Fibroblast of upper back skin (primary cell): ENCODE measurements at places on chromosomes 6 and 20.
A peak's percentile ranks its signal among the peaks of the same experiment; 100 is the strongest.

DNA sequence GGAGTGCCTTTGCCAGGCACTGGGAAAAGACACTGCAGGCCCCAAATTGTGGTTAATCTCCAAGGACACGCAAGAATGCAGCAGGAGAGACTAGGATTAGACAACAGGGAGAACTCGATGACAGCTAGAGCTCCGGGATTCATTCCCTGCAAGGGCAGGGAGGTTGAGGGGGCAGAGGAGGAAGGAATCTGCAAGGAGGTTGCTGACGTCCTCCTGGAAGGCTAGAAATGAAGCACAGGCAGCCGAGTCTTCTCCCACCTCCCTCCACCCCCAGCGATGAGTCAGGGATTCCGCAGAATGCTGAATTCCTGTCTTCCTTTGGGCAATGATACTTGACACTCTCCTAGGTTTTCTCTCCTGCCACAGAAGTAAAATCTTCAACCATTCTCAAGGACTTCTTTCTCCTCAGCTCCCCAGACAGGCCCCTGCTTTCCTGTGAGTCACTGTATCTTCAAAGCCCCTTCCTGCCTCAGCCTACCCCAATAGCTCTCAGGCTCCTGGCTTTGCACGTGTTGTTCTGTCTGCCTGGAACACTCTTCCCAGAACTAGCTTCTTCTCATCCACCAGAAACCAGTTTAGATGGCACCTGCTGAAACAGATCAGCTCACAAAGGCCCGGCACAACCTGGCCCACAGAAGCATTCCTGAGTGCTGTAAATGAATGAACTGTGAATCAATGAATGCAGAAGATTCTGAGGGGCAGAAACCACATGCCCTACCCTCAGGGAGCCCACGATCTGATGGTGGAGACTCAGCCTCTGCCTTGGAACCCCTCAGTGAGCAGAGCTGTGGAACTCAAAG lies 85.6 kb downstream of the MRPL14 start:
- DNase-seq, result peak; percentile 100

GRCh38 chr6:77366798-77367197 lies 96.5 kb downstream of the HTR1B start:
- DNase-seq, result no peak

- DNase-seq, result no peak
Observed at GRCh38 chr6:357791-358341, 33.7 kb upstream of the IRF4 start.

- DNase-seq, result peak; percentile 85
Observed at GRCh38 chr6:75381877-75382633, 97.5 kb upstream of the TMEM30A start.
